Skeletal muscle tissue (tissue), 5 donors: ENCODE measurements at places on chromosomes 6 and 20. TPM values are rescaled to one million over a fixed set of nuclear protein-coding genes. Genes with fewer than 3 reads are reported as not detected.

C6orf52 gene
- total RNA-seq: not detected

CEP85L gene
- total RNA-seq: 42.3 TPM

FOXS1 gene
- 3.1 TPM for total RNA-seq

GPRC6A gene
- total RNA-seq: not detected

ANKS1A gene
- total RNA-seq: 11.5 TPM

PTCRA gene
- 1.0 TPM for total RNA-seq

KIF6 gene
- 1.0 TPM for total RNA-seq

PCK1 gene
- 8.4 TPM for total RNA-seq
